Osteocyte (in vitro differentiated cells): ENCODE measurements at places on chromosomes 2 and 18. TPM values are rescaled to one million over a fixed set of nuclear protein-coding genes. Genes with fewer than 3 reads are reported as not detected.

DNA sequence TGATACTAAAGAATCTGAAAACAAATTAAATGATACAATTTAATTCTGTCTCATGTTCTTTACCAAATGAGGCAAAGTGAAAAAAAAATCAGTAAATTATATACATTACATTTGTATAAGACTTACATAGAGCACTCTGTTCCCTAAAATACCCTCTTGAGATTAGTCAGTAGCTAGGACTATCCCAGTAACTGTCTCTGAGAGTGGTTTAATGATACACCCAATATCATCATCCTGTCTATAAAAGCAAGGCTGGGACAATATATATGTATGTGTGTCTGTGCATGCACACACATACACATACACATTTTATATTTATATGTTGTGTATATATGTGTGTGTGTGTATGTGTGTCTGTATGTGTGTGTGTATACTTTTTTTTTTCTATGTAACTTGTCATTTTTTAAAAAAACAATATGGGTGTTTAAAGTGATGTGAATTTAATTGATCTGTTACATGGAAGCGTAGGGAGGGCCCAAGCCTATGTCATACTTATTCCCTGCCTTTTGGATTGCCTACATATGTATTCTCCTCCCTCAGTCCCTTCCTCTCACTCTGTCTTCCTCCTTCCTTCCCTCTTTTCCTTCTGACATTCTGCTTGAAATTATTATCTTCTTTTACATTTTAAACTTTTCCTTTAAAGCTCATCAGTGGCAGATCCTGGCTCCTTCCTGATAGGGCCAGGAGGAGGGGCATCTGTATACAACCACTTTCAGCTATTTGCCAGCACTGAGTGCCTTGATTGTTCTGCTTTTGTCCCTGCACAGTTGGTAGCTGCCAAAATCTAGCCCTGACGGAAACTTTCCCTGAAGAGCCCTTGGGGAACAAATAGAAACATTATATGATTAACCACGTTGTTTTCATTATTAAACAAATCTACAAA lies 6.8 kb downstream of the ASXL3 start:
- no peak for DNase-seq

GRCh38 chr2:105592288-105592687 lies 152.4 kb upstream of the NCK2 start:
- DNase-seq, result no peak

TUBA3D gene
- total RNA-seq, result not detected in 2 replicates

- no peak for DNase-seq
These were observed 90.3 kb downstream of the RPRM start for GRCh38 chr2:153388246-153388645.
